ENCODE measurements at places on chromosomes 16 and 17.

GRCh38 chr17:47906443-47906842 lies 10.4 kb downstream of the SP2 start:
- no peak for DNase-seq

- DNase-seq: no peak
Observed at GRCh38 chr16:29900888-29901606, 759 bp downstream of the ASPHD1 start.

DNA sequence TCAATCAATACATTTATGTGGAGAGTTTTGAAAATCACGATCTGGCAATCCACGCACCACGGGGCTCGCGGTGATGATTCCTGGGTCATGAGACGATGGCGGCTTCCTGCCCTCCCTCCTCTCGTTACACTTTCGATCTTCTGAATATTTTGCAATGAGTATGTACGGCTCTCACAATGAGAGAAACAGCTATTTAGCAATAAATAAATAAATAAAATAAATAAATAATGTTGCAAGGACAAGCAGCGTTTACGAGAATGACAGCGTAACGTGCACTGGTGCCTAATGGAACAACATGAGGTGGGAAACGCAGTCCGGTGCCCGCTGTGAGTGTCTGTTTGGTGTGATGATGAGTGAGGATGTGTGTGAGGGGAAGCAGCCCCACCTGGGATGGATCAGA lies 46.7 kb upstream of the JPH3 start:
- no peak for DNase-seq

- DNase-seq: no peak
Observed at GRCh38 chr16:4209666-4210065, 32.2 kb downstream of the SRL start.

- peak; percentile 40 for DNase-seq
Observed at GRCh38 chr17:49361129-49361901, 735 bp downstream of the ZNF652 start.

DNA sequence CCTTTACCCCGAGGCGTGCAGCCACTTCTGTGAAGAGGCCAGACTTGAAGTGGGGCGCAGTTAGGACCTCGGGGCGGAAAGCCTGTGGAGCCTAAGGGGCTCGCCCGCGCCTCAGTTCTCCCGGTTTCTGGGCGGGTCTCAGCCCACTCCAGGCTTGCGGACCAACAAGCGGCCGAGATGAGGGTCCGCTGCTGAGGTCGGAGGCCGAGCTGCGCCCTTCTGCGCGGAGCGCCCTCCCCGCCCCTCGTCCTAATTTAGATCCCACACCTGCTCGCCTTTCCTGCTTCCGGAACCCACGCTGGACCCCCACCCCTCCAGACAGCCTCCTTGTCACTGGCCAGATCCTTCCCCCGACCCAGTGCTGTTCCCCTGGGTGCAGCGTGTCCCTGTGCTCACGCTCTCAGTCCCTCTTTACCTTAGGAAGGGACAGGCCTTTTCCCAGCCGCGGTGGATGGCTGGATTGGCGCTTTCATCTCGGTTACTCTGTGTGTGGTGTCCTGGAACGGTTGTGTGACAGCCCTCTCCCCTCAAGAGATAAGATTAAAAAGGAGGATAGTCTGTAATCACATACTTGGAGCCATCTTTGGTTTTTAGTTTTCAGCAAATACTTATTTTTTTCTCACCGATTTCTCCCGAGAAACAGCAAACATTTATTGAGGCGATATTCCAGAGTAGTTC lies 933 bp upstream of the ATXN7L3 start:
- no peak for DNase-seq

DNA sequence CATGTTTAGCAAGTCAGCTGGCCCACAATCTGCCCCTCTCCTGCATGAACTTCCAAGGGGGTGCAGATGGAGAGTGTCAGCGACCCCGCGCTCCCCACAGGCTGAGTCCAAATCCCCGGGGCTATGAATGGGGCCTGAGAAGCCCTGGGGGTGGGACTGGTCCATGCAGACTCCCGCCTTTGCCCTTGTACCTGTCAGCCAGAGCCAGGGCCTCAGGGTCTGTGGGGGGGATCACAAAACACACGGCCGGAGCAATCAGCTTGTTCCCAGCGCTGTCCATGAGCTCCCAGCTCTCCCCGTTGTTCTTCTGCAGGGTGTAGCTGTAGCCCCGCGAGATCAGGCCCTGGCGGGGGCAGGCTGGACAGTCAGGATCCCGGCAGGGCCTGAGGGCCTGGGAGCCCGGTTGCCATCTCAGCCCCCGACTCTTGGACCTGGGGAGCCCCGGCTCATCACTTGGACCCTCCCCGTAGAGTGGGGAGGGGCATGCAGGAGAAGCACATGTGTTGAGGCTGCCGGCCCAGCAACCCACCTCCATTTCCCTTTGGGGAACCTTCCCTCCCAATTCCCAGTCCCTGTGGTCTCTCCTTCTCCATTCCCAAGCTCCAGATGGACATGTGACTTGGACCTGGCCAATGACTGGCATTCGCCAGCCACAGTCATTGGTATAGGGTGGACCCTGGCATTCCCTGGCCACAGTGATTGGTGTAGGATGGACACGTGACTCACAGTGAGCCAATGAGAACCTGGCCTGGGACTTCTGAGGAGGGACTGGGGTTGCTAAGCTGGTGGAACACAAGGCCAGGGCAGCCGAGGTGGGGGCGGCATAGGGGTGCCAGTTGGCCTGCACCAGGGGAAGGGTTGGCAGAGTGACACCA lies 42.4 kb downstream of the PPL start:
- DNase-seq: no peak

DNA sequence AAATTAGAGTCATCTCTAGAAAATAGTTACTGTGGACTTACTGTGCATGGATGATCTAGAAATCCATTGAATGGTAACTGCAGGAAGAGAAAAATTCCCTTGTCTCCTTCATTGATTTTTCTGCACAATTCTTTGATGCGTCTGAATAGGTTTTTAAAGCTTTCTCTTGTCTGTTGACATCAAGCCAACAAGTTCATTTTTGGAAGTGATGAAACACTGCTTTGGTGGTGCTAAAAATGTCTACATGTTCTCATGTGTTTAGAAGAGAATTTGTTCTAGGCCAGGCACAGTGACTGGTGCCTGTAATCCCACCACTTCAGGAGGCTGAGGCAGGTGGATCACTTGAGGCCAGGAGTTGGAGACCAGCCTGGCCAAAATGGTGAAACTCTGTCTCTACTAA lies 57.1 kb upstream of the AXIN2 start:
- no peak for DNase-seq

- DNase-seq: no peak
Observed at GRCh38 chr16:88413231-88413630, 30.5 kb downstream of the ZNF469 start.

GRCh38 chr16:21600031-21600773 lies 825 bp downstream of the METTL9 start:
- DNase-seq: peak; percentile 20

DNA sequence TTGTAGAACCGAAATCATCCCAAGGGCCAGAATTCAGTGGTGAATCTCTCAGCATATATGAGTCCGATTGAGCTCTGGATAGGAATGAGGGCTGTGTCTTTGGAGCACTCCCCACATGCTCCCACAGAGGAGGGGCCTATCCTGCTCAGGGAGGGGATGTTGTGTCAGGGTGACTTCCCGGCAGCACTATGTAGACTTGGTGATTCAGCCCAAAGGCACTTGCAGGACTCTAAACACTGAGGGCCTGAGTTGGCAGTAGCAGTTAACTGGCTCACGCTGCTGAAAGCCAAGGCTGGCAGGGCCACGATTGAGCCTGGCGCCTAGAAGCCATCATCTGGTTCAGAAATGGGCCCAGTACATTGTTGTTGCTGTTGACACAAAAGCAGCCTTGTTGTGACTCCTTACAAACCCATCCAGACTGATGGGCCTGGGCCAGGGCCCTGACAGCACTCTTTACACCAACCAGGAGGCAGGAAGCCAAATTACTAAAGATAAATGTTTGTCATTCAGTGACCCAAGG lies 31.9 kb downstream of the NMT1 start:
- DNase-seq: no peak

- no peak for DNase-seq
Observed at GRCh38 chr16:78170494-78170933, 71.1 kb downstream of the WWOX start.

- no peak for DNase-seq
Observed at GRCh38 chr16:19309178-19309577, 23.6 kb downstream of the CLEC19A start.

GRCh38 chr16:10812312-10813098 lies 6.1 kb downstream of the TVP23A start:
- no peak for DNase-seq

DNA sequence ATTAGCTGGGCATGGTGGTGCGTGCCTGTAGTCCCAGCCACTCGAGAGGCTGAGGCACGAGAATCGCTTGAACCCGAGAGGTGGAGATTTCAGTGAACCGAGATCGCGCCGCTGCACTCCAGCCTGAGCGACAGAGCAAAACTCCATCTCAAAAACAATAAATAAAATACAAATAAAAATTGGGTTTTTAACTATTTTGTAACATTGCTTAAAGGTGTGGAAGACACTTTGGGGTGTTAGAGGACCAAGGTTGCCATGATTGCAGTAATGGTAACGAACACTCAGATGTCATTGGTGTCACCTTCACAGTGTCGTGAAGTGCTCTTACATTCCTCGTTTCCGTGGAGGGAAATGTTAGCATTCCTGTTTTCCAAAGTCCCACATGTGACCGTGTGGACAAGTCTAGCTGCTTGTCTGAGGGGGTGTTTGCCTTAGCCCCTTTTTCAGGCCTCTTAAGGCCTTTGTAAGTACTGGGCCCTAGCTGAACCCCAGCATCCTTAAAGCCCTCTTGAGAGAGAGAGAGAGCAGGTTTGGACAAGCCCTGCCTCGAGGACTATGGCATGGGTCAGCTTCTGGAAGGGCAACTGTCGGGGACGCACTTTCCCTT lies 8.6 kb downstream of the C16orf96 start:
- DNase-seq: no peak

- DNase-seq: peak; percentile 92
Observed at GRCh38 chr17:19338031-19338990, 24.2 kb downstream of the B9D1 start.

All from GM19239 (cell line).